ENCODE measurements at places on chromosomes 12 and 14.
A peak's percentile ranks its signal among the peaks of the same experiment; 100 is the strongest.

DNA sequence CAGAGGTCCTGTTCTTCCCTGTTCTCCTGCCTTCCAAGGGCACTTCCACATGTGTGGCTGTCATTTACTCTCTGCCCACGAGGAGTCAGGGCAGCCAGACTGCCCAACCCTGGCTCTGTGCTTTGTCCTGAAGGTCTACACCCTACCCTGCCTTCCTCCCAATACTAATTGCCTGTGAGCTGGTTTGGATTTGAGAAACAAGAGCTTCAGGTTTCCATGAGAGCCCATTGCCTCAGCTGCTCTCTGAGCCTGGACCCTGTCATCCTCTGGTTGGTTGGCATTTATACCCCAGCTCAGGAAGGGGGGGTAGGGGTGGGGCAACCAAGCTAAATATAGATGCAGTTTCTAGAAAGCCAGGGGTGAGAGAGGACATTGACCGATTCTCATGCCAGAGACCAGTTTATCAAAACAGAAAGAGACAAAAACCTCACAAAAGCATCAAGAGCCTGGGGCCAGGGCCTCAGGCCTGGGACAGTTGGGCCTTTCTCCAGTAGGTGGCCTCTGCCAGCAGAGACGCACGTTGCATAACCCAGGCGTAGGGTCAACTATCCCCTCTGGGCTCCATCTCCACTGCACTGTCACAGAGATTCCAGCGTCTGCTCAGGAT lies 34.5 kb downstream of the VDR start:
- no peak for DNase-seq

- no peak for DNase-seq
These were observed 20.6 kb upstream of the CPM start for GRCh38 chr12:68953536-68953935.

GRCh38 chr12:27013611-27014084 lies 536 bp downstream of the TM7SF3 start:
- no peak for DNase-seq

DNA sequence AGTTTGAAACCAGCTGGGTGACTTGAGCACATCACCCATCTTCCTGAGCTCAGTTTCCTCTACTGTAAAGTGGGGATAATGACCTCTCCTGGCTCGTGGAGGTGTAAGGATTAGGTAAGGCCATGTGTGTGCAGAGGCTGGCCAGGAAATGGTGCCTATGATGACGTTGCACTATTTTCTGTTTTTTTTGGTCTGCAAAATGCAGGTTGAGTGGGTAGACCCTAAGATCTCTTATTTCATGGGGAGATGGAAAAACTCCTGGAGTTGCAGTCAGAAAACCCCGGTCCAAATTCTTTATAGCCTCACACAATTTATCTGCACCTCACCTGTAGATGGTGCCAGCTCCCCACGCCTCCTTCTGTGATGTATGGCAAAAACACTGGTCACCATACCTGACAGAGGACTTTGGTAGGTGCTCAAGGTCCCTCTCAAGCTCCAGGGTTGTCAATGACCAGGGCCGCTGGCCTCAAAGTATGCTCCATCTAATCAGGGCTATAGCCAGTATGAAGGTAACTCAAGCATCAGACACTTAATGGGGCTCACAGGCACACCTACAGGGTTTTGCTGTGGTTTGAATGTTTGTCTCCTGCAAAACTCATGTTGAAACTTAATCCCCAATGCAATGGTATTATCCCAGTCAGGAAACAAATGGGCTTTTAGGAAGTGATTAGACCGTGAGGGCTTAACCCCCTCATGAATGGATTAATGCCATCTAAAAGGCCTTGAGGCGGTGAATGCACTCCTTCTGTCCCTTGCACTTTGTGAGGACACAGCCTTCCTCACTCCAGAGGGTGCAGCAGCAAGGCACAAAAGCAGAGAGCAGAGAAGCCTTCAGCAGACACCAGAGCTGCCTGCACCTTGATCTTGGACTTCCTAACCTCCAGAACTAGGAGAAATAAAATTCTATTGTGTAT lies 17.6 kb downstream of the C14orf132 start:
- no peak for DNase-seq

GRCh38 chr12:4323396-4323795 lies 2.4 kb downstream of the TIGAR start:
- DNase-seq = no peak

DNA sequence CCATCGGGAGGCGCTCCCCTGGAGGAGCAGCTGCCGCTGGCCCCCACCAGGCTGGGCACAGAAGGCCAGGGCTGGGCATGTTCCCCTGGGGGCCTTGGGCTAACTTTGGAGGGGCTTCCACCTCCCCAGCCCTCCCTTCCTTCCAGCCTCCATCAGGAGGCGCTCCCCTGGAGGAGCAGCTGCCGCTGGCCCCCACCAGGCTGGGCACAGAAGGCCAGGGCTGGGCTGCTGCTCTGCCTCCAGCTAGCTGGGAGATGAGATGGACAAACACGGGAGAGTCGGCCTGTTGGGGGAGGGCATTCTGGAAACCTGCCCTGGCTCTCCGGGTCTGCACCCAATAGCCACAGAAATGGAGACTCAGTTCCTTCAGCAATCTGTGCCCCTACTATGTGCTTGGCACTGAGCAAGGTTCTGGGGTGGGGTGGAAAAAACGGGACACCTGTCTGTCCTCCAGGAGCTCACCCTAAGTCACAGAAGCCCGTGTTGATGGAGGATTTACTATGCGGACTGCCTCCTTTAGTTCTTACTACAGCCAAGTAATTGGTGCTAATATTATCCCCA lies 39.0 kb upstream of the CORO1C start:
- no peak for DNase-seq

DNA sequence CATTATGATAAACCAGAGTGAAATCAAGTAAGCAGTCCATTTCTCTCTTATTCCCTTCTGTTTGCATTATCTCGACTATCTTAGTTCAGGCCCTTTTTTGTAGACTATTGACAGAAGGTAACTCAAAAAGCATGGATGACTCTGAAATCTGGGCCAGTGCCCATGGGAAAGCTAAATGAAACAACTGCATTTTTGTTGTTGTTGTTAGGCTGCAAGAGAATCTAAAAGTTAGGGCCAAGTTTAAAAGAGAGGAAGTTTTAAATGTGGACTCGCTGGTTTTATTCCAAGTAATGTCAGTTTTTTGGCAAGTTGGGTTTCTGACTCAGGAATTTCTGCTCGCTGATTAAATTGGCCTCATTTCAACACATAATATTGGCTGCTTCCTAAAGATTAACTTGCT lies 201.1 kb downstream of the PIK3C2G start:
- no peak for DNase-seq

DNA sequence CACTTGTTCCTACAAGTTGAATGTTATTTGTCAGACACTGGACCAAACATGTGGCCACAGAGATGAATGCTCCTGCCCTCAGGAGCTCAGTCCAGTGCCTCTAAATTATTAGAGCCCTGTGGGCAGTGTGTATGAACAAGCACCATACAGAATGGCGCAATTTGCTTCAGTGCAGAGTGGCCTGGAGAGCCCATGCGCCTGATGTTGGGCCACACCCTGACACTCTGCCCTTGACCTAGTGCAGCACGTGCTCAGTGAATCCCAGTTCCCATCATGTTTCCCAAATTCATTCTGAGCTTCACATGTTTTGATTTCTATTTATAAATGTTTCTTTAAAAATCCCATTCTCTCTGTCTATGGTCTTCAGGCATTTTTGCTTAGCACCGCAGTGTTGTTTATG lies 116.8 kb downstream of the PRMT8 start:
- DNase-seq = no peak

GRCh38 chr14:99564256-99564925 lies 39.6 kb downstream of the CCDC85C start:
- no peak for DNase-seq

GRCh38 chr14:20683125-20683890 lies 1.1 kb upstream of the RNASE4 start:
- peak; percentile 74 for DNase-seq

GRCh38 chr12:13595536-13596443 lies 385.6 kb downstream of the GRIN2B start:
- no peak for DNase-seq

- no peak for DNase-seq
These were observed 286.3 kb downstream of the DPF3 start for GRCh38 chr14:72607386-72608130.

DNA sequence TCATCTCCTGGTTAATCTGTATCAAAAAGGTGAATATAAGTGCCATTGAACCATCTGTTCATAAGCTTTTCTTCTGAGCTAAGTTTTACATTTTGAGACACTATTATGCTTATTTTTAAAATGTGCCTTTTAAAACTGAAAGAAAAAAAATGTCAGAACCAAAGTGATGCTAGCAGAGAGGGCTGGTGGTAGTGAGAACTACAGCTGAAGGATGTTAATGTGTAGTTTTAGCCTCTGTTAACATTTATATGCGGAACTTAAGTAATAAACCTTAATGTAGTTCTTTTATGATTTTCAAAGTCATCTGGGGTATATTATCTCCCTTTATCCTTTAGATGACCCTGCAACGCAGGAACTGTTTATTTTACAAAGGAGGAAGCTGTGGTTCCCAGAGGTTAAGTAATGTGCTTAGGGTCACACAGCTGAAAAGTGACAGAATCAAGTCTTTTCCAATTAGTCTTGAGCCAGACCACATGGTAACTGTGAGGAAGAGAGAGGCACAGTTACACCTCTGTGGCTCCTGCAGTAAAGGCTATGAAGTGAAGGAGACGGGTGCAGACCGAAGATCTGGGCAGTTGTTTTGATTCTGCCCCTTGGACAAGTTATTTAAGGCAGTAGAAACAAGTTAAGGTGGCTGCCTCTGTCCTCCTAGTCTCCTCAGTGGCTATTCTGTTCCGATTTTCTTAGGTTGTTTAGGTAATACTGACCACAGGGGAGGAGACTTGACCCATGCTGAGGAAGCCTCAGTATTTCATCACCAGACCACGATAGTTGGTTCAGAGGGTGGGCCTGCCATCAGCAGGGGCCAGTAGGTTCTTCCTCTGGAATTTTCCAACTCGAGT lies 23.9 kb downstream of the GNG2 start:
- no peak for DNase-seq

DNA sequence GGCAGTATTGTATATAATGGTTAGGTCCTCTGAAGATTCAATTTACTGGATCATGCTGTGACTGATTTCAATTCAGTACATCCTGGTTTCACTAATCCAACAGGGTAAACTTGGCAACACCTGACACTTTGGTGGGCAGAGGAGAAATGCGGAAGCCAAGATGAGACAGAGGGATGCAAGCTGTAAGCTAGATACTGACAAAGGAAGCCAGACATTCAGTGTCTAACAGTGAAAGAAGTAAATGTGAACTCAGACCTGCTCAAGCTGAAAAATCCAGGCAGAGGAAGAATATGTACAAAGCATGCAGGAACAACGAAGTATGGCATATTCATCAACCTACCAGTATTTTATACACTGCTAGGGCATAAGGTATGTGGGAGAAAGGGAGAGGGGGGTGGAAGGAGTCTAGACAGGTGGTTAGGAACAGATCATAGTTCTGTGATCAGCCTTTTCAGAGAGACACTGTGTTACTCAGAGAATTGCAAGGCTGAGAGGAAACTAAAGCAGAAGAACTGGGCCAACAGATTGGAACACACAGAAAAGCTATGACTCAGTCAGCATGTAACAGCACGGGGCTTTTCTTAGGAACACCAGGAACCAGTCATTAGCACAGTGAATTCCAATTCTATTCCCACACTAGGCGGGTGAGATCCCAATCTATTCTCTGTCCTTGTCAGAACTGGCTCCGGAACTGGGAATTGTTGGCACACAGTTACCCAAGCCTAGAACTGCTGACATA lies 40.3 kb downstream of the NELL2 start:
- DNase-seq = no peak

DNA sequence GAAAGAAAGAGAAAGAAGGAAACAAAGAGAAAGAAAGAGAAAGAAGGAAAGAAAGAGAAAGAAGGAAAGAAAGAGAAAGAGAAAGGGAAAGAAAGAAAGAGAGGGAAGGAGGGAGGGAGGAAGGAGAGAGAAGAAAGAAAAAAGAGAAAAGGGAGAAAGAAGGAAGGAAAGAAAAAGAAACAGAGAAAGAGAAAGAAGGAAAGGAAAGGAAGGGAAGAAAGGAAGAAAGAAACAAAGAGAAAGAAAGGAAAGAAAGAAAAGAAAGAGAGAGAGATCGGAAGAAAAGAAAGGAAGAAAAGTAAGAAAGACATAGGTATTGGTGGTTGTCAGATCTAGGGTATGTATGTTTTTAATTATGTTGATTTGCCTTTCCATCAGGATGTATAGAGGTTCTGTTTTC lies 342.3 kb downstream of the FOXG1 start:
- DNase-seq = no peak

GRCh38 chr12:718756-719102 lies 33.6 kb upstream of the WNK1 start:
- no peak for DNase-seq

DNA sequence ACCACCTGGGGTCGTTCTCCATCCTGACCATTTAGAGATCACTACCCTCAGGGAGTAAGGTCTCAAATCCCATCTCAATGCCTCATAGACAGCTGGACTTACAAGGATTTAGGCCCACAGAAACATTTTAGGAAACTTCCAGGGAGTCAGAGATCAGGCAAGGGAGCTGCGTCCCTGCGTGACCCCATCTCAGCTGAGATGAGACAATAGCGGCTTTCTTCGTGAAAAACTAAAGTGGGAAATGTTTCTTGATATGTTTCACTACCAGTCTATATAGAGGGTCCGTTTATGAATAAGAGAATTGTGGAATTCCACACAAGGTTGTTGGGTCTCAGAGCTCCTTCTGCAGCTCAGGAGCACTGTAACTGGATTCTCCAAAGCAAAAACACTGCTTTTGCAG lies 105.1 kb downstream of the VCPKMT start:
- no peak for DNase-seq

- DNase-seq = no peak
These were observed 11.4 kb downstream of the ANKRD9 start for GRCh38 chr14:102497998-102498677.

GRCh38 chr12:80441921-80442320 lies 2.1 kb upstream of the PTPRQ start:
- no peak for DNase-seq

GRCh38 chr12:18888047-18888446 lies 150.1 kb downstream of the CAPZA3 start:
- no peak for DNase-seq

DNA sequence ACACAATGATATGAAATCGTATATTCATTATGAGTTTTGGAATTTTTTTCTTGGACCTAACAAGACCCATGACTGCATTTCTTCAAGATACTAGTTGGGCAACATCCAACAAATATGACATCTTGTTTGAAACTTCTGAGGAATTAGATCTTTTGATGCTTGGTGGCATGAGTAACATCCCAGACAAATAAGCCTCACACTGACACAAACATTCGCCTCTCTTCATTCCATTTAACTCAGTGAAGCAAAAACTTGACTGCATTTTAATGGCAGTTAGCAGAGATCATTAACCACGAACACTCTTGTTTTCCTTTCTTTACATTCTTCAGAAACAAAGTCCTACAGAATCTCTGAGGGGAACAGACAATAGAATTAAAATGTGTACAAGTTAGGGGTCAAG lies 758.3 kb downstream of the C12orf50 start:
- DNase-seq = no peak

- DNase-seq = no peak
These were observed 29.7 kb downstream of the PRPF40B start for GRCh38 chr12:49652921-49653520.

- DNase-seq = no peak
These were observed 156.0 kb upstream of the ARHGAP5 start for GRCh38 chr14:31920989-31921650.

- no peak for DNase-seq
These were observed 131.6 kb downstream of the PPFIA2 start for GRCh38 chr12:81627336-81628189.
